ENCODE measurements at places on chromosomes 16 and 17. TPM values are rescaled to one million over a fixed set of nuclear protein-coding genes. Genes with fewer than 3 reads are reported as not detected.

- DNase-seq: no peak
Measured at GRCh38 chr16:64586781-64587180, 535.1 kb downstream of the CDH11 start.

DNA sequence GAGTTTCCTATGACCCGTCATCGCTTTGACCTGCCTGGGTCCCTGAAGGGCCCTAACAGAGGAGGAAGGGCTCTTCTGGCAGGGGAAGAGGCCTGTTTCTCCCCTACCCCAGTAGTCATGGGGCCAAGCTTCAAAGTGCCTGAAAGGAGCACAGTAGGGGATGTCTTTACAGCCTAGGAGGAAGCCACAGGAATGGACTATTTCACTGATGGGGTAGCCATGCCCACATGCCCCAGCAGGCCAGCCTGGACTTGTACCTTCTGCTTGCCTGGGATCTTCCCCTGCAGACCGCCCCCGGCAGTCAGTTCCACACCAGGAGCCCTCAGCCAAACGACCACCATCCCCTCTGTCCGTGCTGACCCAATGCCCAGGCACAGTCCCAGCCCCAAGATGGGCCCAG lies 41.8 kb upstream of the PEMT start:
- no peak for DNase-seq

- no peak for DNase-seq
Measured at GRCh38 chr17:50656509-50656908, 21.8 kb downstream of the ABCC3 start.

Gene SOCS1
- 4.0 TPM for total RNA-seq

GRCh38 chr17:33725675-33726271 lies 432.7 kb upstream of the ASIC2 start:
- peak; percentile 41 for DNase-seq

- peak; percentile 61 for DNase-seq
Measured at GRCh38 chr16:1871974-1872635, at the start of gene MEIOB. MEIOB (minus strand) TSS chr16:1872164; CDS start chr16:1868175, 3,989 bp downstream.

DNA sequence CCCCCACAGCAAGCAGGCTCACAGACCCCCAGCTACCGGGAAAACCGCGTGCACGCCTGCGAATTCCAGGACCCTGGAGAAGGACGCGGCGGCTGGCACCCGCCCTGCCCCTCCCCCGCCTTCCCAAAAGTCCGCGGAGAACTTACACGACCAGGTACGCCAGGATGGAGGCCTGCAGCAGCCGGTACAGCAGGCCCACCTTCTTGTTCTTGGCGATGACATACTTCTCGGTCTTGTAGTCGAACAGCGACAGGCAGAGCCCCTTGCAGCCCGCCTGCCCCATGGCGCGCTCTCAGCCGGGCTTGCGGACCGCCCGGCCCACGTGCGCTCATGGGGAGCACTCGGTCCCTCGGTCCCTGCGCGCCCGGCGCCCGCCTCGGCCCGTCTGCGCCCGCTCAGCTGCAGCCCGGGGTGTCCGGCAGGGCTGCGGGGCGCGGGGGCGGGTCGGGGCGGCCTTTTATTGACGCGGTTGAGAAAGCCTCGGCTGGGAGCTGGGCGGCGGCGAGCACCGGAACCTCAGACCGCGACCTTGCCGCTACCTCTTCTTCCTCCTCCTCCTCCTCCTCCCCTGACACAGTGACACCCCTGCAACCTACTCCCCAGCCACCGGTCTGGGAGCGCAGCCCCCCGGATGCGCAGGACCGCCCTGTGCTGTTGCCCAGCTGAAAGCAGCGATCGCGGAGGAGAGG lies at the start of gene P2RX5:
P2RX5 (minus strand) TSS at position 433 of the 689 bp plus-strand sequence; CDS start at position 283, 150 bp downstream.
- no peak for DNase-seq

Gene USP22
- 168 TPM for total RNA-seq

DNA sequence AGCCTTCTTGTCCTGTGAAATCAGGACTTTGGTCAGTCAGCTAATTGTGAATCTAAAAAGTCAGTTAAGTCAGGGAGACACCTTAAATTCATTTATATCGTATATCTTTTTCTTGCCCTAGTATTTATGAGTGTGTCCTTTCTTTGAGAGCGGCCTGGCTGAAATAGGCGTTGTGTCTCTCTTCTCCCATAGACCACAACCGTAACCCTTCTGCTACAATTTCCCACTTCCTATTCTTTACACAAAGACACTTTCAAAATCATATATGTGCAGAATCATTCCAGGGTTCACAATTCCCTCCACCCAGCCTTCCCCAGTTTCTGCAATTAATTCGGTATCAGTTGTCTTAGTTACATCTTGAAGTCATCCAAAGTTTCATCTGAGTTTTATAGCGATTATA lies 14.0 kb upstream of the COTL1 start:
- no peak for DNase-seq

DNA sequence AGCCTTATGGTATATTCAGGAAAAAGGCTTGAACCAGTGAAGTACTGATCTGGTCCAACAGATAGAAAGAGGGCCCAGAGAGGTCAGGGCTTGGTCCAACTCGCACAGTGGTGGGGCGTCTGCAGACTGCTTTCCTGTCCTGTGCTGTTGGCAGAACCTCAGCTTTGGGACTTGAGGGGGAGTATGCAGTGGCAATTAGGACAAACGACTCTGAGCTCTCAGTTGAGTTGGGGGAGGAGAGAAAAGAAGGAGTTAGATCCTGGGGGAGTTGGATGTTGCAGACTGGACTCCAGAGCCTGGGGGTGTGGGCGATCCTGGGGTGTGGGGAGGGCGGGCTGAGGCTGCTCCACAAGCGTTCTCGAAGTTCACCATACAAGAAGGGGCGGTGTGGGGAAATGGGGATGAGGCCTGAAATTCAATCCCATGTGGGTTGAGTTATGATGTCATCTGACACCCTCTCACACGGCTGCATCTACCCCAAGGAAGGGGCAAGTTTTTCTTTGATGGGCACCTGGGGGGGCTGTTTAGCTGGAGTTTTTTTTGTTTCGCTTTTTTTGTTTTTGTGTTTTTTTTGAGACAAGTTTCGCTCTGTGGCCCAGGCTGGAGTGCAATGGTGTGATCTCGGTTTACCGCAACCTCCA lies 14.6 kb downstream of the GRB7 start:
- no peak for DNase-seq

DNA sequence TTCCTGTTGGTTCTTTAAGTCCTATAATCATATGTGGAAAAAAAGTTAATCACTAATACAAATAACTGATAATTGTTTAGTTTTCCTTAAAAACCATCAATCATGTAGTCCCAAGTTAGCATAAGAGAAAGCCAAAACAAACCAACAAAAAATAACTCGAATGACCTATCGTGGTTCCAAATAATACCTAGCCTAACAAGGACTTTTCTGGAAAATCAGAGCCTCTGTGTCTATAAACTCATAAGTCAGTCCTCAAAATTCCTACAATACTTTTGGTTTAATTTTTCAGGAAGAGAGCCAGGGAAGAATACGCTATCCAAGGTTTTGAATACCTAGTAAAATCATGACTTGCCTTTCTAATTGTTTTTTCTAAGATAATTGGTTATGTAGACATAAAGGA lies 975.3 kb upstream of the SOX9 start:
- DNase-seq: no peak

DNA sequence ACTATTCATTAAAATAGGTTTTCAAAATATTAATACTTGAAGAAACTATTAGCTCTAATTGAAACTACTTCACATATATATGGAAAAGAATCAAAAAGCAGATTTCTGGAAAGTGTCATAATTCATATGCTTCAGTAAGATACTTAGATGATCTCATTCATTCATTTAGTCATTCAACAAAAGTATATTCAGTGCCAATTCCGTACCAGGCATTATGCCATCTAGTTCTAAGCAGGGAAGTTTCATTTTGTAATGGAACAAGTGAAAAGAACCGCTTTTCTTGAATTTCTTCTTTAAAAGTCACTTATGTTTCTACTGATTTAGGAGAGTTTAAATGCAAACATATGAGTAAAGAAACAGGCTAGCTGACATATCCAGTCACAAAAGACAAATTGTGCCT lies 118.3 kb upstream of the FAM20A start:
- no peak for DNase-seq

- no peak for DNase-seq
Measured at GRCh38 chr17:28228109-28228840, 90.7 kb upstream of the TMEM97 start.

Gene CA7
- 59.3 TPM for total RNA-seq

DNA sequence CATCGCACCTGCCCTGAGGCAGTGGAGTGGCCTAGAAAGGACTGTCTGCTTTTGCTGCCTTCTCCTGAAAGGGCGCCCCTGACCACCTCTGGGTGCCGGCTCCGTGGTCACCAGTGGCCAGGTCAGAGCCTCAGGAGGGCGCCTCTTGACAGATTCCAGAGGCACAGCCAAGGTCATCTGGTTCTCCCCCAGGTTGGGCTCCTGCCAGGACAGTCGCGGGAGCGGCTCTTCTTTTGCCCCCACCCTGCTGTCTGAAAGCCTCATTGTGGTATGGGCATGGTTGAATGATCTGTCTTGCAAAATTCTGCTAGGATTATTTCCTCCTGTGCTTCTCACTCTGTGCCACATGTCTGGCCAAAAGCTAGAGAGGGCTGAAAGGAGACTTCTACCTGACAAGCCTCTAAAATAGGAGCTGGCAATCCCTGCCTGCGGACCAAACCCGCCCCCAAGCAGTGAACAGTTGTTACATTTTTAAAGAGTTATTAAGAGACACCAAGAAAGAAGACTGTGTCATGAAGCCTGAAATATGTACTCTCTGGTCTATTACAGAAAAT lies 82.8 kb downstream of the SNX29 start:
- no peak for DNase-seq

DNA sequence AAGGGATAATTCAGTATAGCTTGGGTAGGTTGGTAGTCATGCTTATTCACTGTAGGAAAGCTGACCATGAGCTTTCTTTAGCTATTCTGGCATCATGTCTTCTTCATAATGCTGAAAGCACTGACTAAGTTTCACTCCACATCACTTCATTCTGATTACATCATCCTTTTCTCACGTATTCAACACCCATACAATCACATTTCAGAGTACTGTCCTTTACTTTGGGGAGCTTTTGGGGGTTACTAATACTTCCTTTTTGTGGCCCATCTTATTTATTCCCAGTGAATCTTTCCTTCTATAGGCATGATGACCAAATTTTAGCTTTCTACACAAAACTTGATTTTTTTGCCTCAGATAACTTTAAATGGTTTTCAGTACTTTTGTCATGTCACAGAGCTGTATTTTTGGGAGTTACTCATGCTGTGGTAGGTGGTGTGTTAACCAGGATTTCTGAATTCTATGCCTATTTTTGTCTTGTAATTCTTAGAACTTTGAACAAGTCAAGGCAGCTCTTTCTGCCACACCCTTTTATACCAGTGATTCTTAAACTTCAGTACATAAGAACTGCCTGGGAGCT lies 23.5 kb downstream of the TADA2A start:
- no peak for DNase-seq

GRCh38 chr16:67284699-67285646 lies 5.6 kb downstream of the PLEKHG4 start:
- peak; percentile 61 for DNase-seq

DNA sequence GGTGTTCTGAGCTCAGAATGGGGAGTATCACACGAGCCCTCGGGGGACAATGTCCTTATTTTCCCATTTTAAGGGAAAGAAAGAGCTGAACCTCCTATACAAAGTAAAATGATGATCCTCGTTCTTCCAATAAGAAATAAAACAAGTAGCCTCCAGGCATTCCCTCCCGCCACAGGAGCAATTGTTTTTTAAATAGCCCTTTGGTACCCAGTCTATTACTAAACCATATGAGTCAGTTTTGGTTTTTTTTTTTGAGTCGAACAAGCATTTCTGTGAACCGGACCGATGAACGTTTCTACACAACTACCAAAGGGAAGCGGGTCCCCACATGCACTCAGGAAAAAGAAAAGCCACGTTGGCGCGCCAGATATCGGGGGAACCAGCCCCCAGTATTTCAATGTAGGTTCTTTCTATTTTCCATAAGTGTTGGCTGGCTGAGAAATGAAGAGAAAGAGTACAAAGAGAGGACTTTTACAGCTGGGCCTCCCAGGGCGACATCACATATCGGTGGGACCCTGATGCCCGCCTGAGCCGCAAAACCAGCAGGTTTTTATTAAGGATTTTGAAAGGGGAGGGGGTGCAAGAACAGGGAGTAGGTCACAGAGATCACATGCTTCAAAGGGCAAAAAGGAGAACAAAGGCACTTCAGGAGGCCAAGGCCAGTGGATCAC lies 3.8 kb upstream of the DCXR start:
- no peak for DNase-seq

GRCh38 chr16:20866145-20866772 lies 33.9 kb downstream of the DCUN1D3 start:
- peak; percentile 55 for DNase-seq

DNA sequence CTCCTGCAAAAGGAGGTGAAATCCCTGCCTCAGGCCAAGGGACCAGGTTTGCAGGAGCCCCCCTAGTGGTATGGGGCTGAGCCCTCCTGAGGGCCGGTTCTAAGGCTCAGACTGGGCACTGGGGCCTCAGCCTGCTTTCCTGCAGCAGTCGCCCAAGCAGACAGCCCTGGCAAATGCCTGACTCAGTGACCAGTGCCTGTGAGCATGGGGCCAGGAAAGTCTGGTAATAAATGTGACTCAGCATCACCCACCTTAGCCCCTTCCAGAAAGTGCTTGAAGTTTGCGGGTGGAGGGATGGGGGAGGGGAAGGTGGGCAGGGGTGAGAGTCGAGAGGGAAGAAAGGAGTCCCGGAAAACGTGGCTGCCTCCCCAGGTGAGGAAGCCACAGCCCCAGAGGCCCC lies 2.1 kb downstream of the MC1R start:
- no peak for DNase-seq

GRCh38 chr17:51004249-51004648 lies 116.4 kb downstream of the SPAG9 start:
- DNase-seq: no peak

Gene UMOD
- total RNA-seq: not detected

DNA sequence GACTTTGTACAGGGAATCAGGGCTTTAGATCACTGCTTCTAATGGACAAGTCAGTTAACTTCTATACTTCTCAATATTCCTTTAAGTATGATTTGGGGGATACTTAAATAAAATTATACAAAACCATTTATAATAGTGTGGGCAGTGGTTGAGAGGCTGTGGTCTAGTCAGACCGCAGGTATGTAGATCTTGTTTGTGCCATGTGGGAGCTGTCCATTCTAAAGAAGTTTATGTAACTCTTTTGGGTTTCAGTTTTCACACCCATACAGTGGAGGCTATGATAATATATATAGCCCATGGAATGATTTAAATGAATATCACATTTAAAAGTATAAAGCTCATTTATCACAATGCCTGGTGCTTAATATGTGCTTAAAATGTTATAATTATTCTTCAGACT lies 654.3 kb upstream of the KIF2B start:
- DNase-seq: no peak

Gene RPH3AL
- 44.1 TPM for total RNA-seq

Gene ZNF423
- 11.6 TPM for total RNA-seq

GRCh38 chr16:56515665-56516064 lies 4.2 kb downstream of the BBS2 start:
- no peak for DNase-seq

Gene KRTAP4-4
- not detected for total RNA-seq

GRCh38 chr17:3583456-3583855 lies 25.8 kb downstream of the TRPV1 start:
- DNase-seq: no peak

Measured in mucosa of descending colon (tissue), 3 donors.